ENCODE measurements at places on chromosomes 11 and 22. TPM values are rescaled to one million over a fixed set of nuclear protein-coding genes. Genes with fewer than 3 reads are reported as not detected.
A peak's percentile ranks its signal among the peaks of the same experiment; 100 is the strongest.

- H3K36me3 ChIP-seq, result no peaks in the 10 kb centered on the region
- H3K4me1 ChIP-seq, result peaks cover 7% of the 10 kb centered on the region
- H3K27me3 ChIP-seq, result no peaks in the 10 kb centered on the region
- no peak overlapping the region for H3K27ac ChIP-seq
- H3K4me3 ChIP-seq, result no peak overlapping the region
Observed at GRCh38 chr11:69492201-69492991, 10.9 kb downstream of the LINC01488 start.

- H3K4me3 ChIP-seq, result no peak overlapping the region
- no peak for DNase-seq
- peaks cover 9% of the 10 kb centered on the region for H3K4me1 ChIP-seq
- H3K36me3 ChIP-seq, result no peaks in the 10 kb centered on the region
- no peak overlapping the region for H3K27ac ChIP-seq
Observed at GRCh38 chr11:745428-745827, 1.8 kb upstream of the TALDO1 start.

DNA sequence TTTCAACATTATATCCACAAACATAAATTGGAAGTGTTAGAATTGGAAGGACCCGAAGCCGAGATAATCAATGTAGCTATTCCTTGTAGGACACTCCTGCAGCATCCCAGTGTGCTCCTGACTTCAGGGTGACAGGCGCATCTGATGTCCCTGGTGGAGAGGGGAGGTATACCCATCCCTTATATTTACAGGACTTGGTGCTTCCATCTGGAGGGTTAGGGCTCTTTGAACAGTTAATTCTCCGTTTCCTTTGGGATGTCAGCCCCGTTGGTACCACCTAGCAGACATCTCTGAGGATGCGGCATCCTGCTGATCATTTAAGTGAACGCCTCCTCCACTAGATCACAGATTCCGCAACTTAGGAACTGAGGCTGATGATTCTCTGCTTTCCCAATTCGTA lies 451.3 kb downstream of the OPCML start:
- no peaks in the 10 kb centered on the region for H3K4me1 ChIP-seq
- no peak for DNase-seq
- H3K27ac ChIP-seq, result no peak overlapping the region
- no peaks in the 10 kb centered on the region for H3K36me3 ChIP-seq
- no peak overlapping the region for H3K4me3 ChIP-seq

GRCh38 chr11:29161191-29161590 lies 855.6 kb downstream of the KCNA4 start:
- H3K4me1 ChIP-seq, result no peaks in the 10 kb centered on the region
- no peak overlapping the region for H3K27ac ChIP-seq
- no peaks in the 10 kb centered on the region for H3K36me3 ChIP-seq
- no peak overlapping the region for H3K4me3 ChIP-seq

GRCh38 chr11:76240161-76240540 lies 33.8 kb upstream of the WNT11 start:
- H3K4me3 ChIP-seq, result no peak overlapping the region
- no peaks in the 10 kb centered on the region for H3K36me3 ChIP-seq
- no peaks in the 10 kb centered on the region for H3K27me3 ChIP-seq
- H3K4me1 ChIP-seq, result no peaks in the 10 kb centered on the region
- no peak overlapping the region for H3K27ac ChIP-seq

DNA sequence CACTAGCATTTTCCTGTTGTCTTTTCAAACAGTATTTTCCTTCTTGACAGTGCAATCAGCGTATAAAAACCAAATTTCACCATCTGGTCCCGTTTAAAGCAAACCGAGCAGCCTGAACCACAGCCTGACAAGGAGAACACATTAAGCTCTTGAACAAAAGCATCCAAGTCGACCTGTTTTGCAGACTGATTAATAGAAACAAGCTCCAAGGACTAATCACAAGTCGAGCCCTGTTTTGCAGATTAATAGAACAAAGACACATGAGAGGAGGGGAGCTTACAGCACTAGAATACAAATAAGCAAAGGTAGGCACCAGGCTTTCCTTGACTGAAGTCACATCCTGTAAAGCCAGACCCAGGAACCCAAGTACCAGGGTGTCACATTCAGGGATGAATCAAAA lies 104.8 kb downstream of the MPPED2 start:
- H3K4me1 ChIP-seq, result no peaks in the 10 kb centered on the region
- no peak overlapping the region for H3K4me3 ChIP-seq
- no peak for DNase-seq
- H3K27ac ChIP-seq, result no peak overlapping the region
- H3K36me3 ChIP-seq, result no peaks in the 10 kb centered on the region

GRCh38 chr11:121330614-121331435 lies 38.3 kb downstream of the SC5D start:
- no peaks in the 10 kb centered on the region for H3K27me3 ChIP-seq
- no peak overlapping the region for H3K27ac ChIP-seq
- DNase-seq, result no peak
- no peak overlapping the region for H3K4me3 ChIP-seq
- H3K36me3 ChIP-seq, result no peaks in the 10 kb centered on the region

DNA sequence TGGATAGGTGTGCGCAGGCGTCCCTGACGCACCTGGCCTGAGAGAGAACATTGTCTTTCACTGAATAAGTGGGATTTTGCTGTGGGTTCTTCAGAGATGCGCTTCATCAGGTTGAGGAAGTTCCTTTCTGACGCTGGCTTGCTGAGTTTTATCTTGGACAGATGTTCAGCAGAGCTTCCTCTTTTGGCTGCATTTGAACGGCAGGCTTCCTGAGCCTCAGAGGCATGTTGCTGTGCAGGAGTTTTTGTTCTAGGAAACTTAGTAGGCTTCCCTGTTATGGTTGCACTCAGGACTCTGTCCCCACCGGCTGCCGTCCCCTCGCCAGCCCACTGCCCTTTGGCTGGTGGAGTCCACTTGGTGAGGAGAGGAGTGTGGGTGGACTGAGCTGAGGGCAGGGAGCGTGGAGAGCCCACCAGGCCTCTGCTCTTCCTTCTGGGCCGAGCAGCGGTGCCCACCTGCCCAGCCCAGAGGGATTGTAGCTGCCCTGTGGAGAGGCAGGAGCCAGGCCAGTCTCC lies 17.2 kb downstream of the FRMD8 start:
- H3K36me3 ChIP-seq, result no peaks in the 10 kb centered on the region
- no peak for DNase-seq
- no peaks in the 10 kb centered on the region for H3K4me1 ChIP-seq
- no peak overlapping the region for H3K4me3 ChIP-seq

GRCh38 chr22:47678636-47679287 lies 916.3 kb downstream of the TBC1D22A start:
- DNase-seq, result no peak
- no peaks in the 10 kb centered on the region for H3K36me3 ChIP-seq
- H3K4me3 ChIP-seq, result no peak overlapping the region
- no peak overlapping the region for H3K27ac ChIP-seq
- H3K27me3 ChIP-seq, result peaks cover 30% of the 10 kb centered on the region

DNA sequence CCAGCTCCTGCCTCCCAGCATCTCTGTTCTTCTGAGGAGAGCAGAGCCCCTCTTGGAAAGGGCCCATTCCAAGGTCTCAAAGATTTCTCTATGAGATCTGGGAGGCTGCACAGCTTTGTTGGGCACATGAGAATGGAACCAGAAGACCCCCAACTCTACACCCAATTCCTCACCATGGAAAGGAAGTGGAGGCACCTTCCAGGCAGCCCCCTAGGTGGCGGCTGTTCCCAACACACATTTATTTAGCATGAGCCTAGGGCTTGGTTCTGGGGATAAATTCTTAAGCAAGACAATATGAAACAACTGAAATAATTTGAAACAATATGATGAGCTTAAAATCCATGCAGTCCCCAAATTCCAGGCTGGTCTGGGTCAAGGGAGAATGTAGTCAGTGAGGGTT lies 100.4 kb downstream of the TIMP3 start:
- no peak overlapping the region for H3K27ac ChIP-seq
- H3K4me1 ChIP-seq, result no peaks in the 10 kb centered on the region
- no peaks in the 10 kb centered on the region for H3K36me3 ChIP-seq
- no peak for DNase-seq
- H3K27me3 ChIP-seq, result no peaks in the 10 kb centered on the region
- H3K4me3 ChIP-seq, result no peak overlapping the region

- H3K36me3 ChIP-seq, result no peaks in the 10 kb centered on the region
- H3K4me3 ChIP-seq, result no peak overlapping the region
- peak; percentile 61 for DNase-seq
- H3K27ac ChIP-seq, result no peak overlapping the region
- H3K27me3 ChIP-seq, result no peaks in the 10 kb centered on the region
Observed at GRCh38 chr22:29080106-29080975, 7.5 kb downstream of the KREMEN1 start.

- DNase-seq, result no peak
- H3K4me3 ChIP-seq, result no peak overlapping the region
- H3K27me3 ChIP-seq, result no peaks in the 10 kb centered on the region
- H3K27ac ChIP-seq, result peak overlapping the region; percentile 25
- no peaks in the 10 kb centered on the region for H3K36me3 ChIP-seq
Observed at GRCh38 chr11:121577106-121577848, 124.5 kb upstream of the SORL1-AS1 start.

GRCh38 chr22:18066181-18066859 lies 11.5 kb upstream of the PEX26 start:
- H3K4me1 ChIP-seq, result no peaks in the 10 kb centered on the region
- H3K4me3 ChIP-seq, result no peak overlapping the region
- H3K27ac ChIP-seq, result peak overlapping the region; percentile 81
- no peaks in the 10 kb centered on the region for H3K27me3 ChIP-seq
- H3K36me3 ChIP-seq, result no peaks in the 10 kb centered on the region

DNA sequence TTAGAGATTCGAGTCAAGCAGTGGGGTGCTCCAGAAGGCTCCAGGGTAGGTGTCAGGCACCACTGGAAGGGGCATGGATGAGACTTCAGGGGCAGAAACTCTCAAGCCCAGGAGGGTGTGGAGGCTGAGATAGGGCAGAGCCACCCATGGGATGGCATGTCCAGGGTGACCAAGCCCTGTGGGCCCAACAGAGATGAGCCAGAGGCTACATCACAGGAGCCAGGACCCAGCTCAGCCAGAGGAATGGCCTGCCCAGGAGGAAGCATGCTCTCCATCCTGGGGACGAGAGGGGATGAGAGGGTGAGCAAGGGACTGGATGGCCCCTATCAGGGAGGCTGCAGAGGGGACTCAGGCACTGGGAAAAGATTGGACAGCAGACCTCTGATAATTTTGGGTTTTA lies 42.8 kb downstream of the SLCO2B1 start:
- H3K4me3 ChIP-seq, result no peak overlapping the region
- no peaks in the 10 kb centered on the region for H3K36me3 ChIP-seq
- H3K27me3 ChIP-seq, result no peaks in the 10 kb centered on the region
- no peaks in the 10 kb centered on the region for H3K4me1 ChIP-seq
- DNase-seq, result no peak

GRCh38 chr22:22019659-22020424 lies 37.3 kb upstream of the TOP3B start:
- H3K36me3 ChIP-seq, result no peaks in the 10 kb centered on the region
- no peaks in the 10 kb centered on the region for H3K27me3 ChIP-seq
- H3K27ac ChIP-seq, result no peak overlapping the region
- no peak overlapping the region for H3K4me3 ChIP-seq
- no peak for DNase-seq

DNA sequence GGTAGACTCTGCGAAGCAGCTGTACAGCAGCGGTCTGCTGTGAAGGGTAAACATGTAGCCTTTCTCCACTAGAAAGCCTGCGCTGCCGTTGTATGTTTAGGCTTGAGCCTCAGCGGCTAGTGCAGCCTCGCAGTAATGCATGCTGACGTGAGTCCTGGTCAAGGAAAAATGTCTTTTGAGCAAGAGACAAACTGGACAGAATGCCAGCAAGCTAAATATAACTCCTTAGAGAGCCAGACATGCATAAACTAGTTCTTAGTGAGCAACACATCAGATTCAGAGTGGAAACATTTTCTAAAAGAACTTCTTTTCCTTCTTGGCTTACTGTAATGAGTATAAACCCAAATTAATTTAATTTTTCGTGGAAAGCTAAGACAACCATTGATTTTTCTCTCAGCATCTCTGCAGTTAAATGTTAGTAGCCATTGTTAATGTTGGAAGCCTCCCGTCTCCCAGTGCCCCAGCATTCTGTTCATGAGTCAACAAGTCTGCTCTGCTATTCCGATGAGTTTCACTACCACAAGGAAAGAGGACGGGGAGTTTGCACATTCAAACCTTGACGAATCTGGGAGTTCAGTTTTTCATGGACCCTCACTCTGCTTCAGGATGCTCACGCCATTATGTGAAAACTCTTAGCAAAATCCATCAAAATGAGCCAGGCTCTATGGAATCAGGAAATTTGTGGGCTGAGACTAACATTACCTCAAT lies 51.4 kb downstream of the JAM3 start:
- no peaks in the 10 kb centered on the region for H3K27me3 ChIP-seq
- H3K36me3 ChIP-seq, result no peaks in the 10 kb centered on the region
- peak overlapping the region; percentile 12 for H3K4me3 ChIP-seq
- peak overlapping the region; percentile 79 for H3K27ac ChIP-seq
- no peaks in the 10 kb centered on the region for H3K4me1 ChIP-seq
- DNase-seq, result no peak

GRCh38 chr11:16813126-16813525 lies 74.7 kb downstream of the C11orf58 start:
- no peak overlapping the region for H3K27ac ChIP-seq
- no peaks in the 10 kb centered on the region for H3K4me1 ChIP-seq
- no peak overlapping the region for H3K4me3 ChIP-seq
- H3K36me3 ChIP-seq, result no peaks in the 10 kb centered on the region

DNA sequence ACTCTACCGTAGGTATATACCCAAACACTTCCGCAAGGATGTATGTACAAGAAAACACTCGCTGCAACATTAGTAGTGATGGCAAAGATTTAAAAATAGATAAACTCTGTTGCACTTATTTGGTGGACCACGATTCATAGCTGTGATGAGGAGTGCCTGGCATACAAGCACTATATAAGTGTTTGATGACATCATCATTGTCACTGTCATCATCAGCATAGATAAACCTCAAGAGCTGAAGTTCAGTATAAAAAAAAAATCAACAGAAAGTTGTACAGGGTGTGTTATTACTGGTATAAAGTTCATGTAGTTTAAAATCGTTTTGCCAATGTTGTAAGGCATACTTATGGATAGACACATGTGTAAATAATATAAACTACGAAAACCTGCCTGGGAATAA lies 24.0 kb upstream of the NUP50 start:
- no peaks in the 10 kb centered on the region for H3K36me3 ChIP-seq
- H3K27me3 ChIP-seq, result no peaks in the 10 kb centered on the region
- no peak overlapping the region for H3K4me3 ChIP-seq
- H3K4me1 ChIP-seq, result no peaks in the 10 kb centered on the region

The KREMEN1 gene
- total RNA-seq, result 13.6 TPM

The BEST1 gene
- 3.7 TPM for total RNA-seq

The OR10A2 gene
- not detected for total RNA-seq

The TBC1D10A gene
- 25.0 TPM for total RNA-seq

The APOA1 gene
- 1.5 TPM for total RNA-seq

The SESN3 gene
- 28.2 TPM for total RNA-seq

The MPZL3 gene
- total RNA-seq, result 23.0 TPM

The SCUBE1 gene
- 0.48 TPM for total RNA-seq
